ENCODE measurements at places on chromosomes 12 and 14.

DNA sequence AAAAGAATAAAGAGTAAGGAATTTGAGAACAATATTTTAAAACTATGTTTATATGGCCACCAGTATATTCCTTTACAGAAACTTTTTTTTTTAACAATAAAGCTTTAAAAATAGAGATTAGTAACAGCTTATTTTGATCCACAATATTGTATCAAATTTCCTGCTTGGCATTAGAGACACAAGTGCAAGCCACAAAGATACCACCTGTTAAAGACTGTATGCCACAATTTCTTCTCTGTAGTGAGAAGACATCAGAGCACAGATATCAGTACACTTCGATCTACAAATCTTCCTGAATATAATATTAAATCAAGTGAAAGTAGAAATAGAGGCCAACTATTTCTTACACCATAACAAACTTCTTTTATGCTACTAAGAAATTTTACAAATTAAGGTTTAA, 68.0 kb downstream of the GALNT4 start:
- DNase-seq, result no peak

DNA sequence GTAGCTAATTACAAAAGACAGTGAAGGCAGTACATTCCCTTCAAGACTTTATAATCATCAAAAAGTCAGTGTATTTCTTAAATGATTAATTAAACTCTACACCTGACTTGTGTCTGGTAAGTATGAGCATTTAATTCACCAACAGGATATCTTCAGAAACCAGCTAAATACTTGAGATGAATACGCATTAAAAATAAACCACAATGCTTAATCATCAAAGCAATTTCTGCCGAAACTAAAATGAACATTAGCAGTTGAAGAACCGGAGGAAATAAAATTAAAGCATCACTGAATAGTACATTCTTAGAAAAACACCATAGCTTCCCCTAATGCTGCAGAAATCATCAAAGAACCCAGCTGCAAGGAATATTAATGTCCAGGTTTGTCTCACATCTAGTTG, 32.7 kb downstream of the SLC25A21 start:
- DNase-seq, result no peak

DNA sequence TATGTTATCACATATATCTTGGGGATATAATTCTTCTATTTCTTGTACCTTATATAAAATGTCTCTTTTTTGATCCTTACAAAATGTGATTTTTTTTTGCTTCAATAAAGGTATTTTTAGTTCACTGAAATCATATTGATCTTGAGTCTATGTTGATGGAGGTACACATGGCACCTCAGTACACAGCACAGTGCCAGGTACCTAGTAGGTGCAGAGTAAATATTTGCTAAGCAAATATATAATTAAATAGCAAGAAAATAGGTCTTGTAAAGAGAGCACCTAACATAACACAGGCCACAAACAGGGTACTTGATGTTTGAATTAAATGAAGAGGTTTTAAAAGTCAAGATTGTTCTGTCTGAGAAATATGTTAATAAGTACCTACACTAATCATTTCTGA, 69.7 kb downstream of the CIT start:
- DNase-seq, result no peak

DNA sequence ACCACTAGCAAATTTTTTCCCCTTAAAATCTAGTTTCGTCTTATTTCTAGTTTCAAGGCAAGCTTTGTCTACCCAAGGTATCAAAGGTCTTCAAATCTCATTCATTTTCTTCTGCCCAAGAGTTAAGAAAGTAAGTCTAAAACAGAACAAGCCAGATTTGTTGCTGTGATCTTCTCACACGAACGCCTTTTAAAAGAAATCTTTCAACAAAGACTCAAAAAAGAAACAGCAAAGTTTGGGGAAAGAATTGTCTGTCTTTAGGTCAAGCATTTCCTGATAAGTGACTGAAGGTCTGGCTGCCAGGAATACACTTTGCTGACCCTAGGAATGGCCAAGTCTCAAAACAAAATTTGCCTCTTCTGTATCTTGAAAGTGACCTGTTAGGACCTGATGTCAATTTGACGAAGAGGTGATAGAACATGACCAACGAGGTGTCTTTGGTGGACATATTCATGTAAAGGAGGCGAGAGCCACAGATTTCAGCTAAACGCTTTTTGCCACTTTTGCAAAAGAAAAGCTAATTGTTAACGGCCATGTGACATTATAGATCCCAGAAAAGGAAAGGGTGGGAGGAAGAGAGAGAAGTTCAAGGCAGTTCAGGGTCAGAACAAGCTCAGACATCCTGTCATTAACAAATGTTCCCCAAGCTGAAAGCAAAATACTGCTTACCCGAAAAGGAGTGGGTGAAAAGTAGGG, 1.7 kb downstream of the CDK17 start:
- DNase-seq, result no peak

- DNase-seq, result no peak
These were observed 6.8 kb downstream of the DRAM1 start for GRCh38 chr12:101884174-101884573.

DNA sequence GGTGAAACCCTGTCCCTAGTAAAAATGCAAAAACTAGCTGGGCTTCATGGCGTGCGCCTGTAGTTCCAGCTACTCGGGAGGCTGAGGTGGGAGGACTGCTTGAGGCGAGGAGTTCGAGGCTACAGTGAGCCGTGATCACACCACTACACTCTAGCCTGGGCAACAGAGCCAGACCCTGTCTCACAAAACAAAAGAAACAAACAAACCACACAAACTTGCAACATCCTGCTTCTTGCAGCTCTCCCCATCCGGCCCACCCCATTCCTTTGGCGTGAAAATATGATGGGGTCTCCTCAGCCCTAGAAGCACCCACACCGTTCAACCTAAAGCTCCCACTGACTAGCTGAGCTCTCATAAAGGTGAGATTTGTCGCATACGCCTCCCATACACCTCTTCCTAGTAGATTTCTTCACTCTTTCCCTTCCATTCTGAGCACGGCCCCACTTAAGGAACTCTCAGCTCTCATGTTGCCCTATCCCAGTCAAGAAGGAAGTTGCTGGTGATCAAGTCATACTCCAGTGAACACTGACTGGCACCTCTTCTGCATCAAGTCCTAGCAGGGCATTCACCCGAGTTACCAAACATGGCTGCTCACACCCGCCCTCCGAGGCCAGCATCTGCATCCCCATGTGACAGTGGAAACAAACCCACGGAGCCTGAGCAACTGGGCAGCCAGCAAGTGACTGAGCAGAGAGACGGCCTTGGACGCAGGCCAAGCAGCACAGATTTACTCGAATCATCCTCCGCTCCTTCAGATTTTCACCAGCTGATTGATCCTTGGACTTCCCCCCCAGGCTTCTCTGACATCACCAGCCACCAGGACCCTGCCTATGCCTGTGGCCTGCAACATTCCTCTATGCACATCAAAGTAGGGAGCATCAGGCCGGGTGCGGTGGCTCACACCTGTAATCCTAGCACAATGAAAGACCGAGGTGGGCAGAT, 18.9 kb upstream of the CD27 start:
- DNase-seq, result no peak
